ENCODE measurements at places on chromosomes 6 and 20.

- no peak for DNase-seq
These were observed 68.3 kb downstream of the CNBD2 start for GRCh38 chr20:36036688-36037087.

- DNase-seq: no peak
These were observed 5.7 kb downstream of the THBS2 start for GRCh38 chr6:169247991-169248390.

GRCh38 chr6:53539561-53539960, 5.3 kb downstream of the GCLC start:
- no peak for DNase-seq

DNA sequence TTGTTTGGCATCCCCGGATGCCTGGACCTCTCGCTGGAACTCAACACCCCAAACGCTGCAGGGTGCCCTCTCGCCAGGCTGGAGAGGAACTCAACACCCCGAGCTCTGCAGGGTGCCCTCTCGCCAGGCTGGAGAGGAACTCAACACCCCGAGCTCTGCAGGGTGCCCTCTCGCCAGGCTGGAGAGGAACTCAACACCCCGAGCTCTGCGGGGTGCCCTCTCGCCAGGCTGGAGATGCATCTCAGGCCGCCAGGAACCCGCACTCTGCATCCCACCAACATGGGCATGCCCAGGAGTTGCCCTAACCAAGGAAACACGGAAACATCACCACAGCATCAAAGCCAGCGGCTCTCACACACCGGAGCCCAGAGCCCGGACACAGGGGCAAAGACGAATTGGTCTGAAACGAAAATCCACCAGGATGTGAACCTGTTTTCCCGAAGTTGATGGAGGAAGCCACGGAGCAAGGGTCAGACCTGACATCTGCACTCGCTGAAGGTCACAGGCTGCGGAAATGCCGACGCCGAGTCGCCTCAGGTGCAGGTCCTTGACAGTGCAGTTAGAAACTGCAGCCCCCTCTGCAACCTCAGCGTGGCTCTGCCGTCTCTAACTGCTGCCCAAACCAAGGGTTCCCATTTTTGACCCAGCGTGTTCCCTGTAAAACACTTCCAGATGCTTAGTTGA, 37.5 kb downstream of the DLL1 start:
- DNase-seq: no peak

- no peak for DNase-seq
These were observed 184.7 kb upstream of the JARID2 start for GRCh38 chr6:15061180-15061641.

GRCh38 chr20:4942331-4942730, 59.0 kb downstream of the SLC23A2 start:
- DNase-seq: no peak

GRCh38 chr6:36679043-36679833, 724 bp downstream of the CDKN1A start:
- no peak for DNase-seq

All from CD4-positive, alpha-beta T cell treated with Interleukin-2 at 100 ng/mL for 4 hours (primary cell).